Activated CD8-positive, alpha-beta memory T cell treated with anti-CD3 and anti-CD28 coated beads for 1 hour (primary cell): ENCODE measurements at places on chromosomes 11 and 22.

GRCh38 chr22:42562279-42562678 is 8.5 kb downstream of the SERHL2 start:
- no peak for DNase-seq

DNA sequence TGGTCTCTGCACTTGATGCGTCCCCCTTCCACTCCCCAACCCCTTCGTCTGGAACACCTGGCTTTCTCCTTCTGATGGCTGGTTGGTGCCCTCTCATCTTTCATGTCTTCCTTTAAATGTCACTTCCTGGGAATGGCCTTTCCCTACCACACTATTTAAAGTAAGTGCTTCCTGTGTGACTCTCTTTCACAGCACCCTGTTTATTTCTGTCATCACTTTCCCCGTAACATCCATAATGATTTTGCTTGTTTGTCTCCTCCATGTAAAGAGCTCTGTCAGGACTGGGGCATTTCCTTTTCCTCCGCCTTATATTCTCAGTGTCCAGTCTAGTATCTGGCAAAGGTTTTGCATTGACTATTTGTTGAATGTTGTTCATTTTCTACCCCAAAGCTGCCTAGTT is 143.0 kb downstream of the DBX1 start:
- DNase-seq: no peak

- DNase-seq: no peak
These were observed 8.2 kb downstream of the PHF21A start for GRCh38 chr11:46112961-46113607.

- no peak for DNase-seq
These were observed 65.6 kb downstream of the FAM168A start for GRCh38 chr11:73532310-73532709.

DNA sequence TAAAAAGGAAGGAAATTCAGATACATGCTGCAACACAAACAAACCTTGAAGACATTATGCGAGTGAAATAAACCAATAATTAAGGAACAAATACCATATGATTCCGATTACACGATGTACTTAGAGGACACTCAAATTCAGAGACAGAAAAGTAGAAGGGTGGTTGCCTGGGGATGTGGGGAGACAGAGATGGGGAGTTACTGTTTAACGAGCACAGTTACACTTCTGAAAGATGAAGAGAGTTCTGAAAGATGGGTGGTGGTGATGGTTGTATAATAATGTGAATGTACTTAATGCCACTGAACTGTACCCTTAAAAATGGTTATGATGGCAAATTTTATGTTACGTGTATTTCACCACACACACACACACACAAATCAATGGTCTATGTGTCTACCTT is 14.7 kb downstream of the ZBTB44 start:
- DNase-seq: no peak

- DNase-seq: no peak
These were observed 39.5 kb downstream of the CTNND1 start for GRCh38 chr11:57801183-57801485.

- no peak for DNase-seq
These were observed 435.2 kb upstream of the B3GAT1 start for GRCh38 chr11:134847083-134847715.

GRCh38 chr11:15735706-15736105 is 620.6 kb downstream of the SOX6 start:
- DNase-seq: no peak

- DNase-seq: no peak
These were observed 1.0 kb downstream of the RTN3 start for GRCh38 chr11:63682066-63683021.

DNA sequence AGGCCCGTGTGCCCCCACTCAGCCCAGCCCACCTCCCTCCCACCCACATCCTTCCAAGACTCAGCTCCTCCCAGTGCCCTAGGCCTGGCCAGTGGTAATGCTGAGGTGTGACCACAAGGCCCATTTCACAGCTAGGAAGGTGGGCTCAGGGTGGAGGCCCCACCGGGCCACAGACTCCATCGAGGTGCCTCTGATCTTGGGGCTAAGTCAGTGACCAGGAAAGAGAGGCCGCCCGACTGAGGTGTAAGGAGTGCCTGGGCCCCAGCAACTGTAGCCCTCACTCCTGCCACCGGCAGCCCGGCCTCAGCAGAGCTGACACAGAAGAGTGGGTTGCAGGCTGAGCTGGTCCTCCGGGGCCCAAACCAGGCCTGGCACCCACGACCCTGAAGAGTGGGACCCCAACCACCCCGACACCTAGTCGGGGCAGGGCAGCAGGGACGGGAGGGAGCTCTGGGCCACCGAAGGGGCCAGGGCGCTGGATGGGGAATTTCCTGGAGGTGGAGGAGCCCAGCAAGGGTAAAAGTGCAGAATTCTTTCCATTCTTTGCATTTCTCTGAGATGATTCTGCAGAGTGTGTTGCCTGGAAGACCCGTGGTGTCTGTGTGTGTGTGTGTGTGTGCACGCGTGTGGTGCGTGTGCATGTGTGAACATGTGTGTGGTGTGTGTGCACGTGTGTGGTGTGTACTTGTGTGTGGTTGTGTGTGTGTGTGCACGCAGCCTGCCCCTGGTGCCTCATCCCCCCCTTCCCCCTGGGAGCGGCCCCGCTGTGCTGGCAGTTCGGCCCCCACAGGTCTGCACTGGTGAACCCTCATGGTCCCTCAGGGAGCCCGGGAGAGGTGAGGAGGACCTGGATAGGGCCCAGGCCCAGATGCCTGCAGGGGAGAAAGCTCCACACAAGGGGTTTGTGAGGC is 8.3 kb upstream of the PIM3 start:
- DNase-seq: no peak

- DNase-seq: no peak
These were observed 121.9 kb downstream of the PKNOX2 start for GRCh38 chr11:125286486-125286885.

DNA sequence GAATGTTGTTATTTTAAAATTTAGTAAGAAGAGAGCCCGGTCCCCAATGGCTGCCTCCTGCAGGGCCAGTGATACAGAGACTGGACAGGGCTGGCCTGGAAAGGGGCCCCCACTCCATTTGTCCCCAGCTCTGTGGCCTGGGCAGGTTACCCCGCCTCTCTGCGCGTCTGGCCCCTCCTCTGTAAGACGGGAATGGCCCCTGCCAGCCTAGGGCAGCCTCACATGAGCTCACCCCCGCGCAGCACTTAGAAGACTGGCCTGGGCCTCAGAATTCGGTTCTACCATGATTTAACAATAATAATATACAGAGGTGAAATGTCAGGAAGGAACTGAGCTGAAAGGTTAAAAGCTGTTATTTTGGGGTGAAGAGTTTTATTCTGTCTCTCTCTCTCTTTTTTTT is 1.3 kb downstream of the APOBEC3G start:
- DNase-seq: no peak

DNA sequence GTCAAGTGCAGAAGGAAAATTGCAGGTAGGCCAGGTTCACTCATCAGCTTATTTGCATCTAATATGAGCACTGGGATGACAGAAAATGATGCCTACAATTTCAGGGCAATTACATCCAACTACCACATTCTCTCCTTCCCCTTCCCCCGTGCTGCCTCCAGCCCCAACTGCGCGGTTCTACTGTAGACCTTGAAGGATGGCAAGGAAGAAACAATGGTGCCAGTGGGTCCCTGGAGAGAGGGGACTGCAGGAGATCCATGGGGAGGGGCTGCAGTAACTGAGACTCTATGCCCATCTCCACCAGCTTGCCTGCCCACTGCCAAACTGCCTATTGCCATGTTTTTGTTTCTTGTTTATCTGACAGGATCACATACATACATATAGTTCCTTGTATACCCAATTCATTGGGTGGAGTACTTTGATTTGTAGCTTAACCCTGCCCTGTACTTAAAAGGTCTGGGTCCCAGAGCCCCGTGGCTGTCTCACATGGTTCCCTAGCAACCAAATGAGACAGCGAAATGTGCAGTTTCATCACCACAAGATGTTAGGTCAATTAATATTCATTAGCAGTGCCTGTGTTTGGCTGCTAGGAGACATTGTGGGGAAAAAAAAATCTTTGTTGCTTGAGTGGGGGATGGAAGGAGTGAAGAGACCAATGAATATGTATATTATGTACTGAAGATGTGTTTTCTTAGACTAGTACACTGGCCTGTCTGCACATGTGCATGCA is 253.5 kb upstream of the PLET1 start:
- DNase-seq: no peak

DNA sequence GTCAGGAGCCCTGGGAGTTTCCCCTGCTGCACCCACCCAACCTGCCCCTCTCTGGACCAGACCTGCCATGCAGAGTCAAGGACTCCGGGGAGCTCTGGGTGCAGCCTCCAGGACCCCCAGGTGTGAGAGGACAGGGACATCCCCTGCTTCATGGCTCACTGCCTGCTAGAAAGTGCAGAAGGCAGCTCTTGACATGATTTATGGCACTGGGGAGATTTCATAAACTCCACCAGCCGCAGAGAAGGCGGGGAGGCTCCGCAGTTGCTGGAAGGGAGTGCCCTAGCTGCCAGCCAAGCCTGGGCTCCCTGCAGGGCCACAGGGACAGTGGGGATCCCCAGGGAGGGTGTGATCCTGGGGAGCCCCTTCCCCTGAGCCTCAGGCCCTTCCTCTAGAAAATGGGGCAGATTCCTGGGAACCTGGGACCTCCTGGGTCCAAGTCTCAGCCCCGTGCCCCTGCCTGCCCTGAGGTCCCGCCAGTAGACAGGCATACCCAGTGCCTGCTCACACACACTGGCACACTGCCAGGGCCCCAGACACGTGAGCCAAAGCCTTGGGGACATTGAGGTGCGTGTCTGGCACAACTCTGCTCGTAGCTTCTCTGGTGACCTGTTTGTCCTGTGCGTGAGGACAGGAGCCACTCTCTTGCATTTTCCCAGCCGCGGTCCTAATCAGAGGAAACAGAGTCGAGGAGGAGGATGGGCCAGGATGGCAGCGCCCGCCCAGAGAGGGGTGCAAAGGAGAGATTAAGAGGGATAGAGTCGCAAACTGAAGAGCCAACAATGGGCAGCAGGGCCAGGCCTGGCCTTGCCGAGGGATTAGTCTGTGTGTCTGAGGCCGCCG is 13.8 kb downstream of the CABP7 start:
- no peak for DNase-seq

DNA sequence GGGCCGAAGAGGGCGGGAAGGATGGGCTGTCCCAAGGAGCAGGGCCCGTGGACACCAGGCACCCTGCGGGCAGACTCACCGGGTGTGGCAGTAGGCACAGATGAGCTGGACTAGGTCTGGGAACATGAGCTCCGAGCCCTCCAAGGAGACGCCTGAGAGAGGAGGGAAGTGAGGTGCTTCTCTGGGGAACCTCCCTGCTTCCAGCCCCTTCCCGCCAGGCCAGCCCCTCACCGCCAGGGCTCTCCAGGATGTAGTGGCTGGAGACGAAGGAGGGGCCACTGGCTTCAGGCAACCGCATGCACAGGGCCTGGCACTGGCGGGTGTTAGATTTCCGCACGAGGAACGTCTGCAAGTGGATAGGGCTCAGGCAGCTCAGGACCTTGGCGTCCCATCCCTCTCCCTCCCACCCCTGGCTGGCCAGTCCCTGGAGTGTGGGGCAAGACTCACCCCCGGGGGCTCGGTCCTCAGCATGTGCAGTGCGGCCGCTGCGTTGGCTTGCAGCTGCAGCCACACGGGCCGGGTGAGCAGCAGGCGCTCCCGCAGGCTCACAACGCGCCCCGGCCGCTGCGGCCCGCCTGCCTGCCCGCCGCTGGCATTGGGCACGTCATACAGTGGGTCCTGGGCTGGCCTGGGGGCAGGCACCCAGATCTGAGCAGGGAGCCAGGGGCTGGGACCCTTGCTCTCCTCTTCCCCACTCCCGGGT is 552 bp downstream of the RIN1 start:
- DNase-seq: no peak

DNA sequence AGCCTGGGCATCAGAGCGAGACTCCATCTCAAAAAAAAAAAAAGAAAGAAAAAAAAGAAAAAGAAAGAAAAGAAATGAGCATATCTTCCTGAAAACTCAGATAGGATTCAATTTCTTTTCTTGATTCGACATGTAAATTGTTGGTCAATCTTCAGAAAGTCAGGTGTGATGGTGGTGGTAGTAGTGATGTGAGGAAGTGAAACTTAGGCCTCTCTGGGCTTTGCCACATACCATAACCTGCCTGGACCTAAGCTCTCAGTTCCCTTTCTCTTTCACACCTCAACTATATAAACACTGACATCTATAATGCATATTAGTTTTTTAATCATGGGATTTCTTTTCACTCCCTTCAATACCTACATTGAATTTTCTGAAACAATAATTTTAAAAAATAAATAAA is 98.0 kb upstream of the TBCEL start:
- DNase-seq: no peak

DNA sequence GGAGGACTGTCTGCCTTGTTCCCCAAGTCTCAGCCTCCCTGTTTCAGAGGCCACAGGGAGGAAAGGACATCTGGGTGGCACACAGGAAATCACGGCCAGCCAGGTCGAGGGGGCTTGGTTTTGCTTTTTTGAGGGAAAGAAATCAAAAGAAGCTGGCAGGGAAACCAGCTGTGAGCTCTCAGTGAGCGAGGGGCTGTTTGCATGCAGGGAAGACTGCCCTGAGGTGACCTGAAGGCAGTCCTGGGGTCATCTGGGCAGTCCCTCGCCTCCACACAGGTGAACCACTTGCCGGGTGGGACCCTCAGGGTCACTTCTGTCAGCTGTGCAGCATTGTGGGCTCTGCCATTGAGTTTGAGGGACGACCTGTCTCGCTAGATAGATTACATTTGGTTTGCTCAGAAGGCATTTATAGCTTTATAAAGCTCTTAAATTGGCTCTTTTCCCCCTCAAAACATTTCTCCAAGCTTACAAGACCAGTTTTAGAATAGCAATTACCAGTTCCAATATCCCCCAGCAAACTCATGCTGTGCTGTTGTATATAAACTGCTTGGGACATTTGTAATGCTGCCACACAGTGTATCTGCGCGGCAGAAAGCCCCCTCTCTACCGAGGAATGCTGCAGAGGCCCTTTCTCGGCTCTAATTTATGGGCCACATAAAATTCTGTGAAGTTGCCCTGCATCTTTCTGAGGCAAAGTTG is 28.3 kb downstream of the PKNOX2 start:
- DNase-seq: no peak

DNA sequence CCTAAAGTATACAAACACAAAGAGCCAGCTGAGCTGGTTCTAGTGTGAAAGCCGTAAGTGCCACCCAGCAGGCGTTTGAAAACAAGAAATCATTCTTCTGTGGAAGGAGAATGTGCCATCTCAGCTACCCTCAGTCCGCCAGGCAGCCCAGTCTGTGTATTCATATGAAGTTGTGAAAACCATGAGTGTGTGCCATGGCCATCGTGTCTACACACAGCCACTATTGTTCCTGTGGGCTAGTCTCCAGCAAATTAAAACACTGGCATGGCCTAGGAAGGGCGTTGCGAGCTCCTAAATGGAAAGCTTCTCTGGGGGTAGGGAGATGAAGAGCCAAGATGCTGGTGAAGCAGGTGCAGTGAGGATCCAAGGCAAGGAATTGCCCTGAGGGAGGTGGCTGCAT is 51.5 kb upstream of the HORMAD2 start:
- DNase-seq: no peak

- DNase-seq: no peak
These were observed 21.1 kb upstream of the RDX start for GRCh38 chr11:110317516-110317932.
